ENCODE measurements at places on chromosomes 3 and 15. TPM values are rescaled to one million over a fixed set of nuclear protein-coding genes. Genes with fewer than 3 reads are reported as not detected.

- no peak for DNase-seq
Measured at GRCh38 chr3:28978092-28978491, 302.8 kb upstream of the RBMS3 start.

GRCh38 chr3:54134155-54134554 lies 11.8 kb downstream of the CACNA2D3 start:
- no peak for DNase-seq

GOLGA8N gene
- 2.3 TPM for total RNA-seq

- DNase-seq: no peak
Measured at GRCh38 chr15:60006203-60006862, 2.2 kb downstream of the FOXB1 start.

DNA sequence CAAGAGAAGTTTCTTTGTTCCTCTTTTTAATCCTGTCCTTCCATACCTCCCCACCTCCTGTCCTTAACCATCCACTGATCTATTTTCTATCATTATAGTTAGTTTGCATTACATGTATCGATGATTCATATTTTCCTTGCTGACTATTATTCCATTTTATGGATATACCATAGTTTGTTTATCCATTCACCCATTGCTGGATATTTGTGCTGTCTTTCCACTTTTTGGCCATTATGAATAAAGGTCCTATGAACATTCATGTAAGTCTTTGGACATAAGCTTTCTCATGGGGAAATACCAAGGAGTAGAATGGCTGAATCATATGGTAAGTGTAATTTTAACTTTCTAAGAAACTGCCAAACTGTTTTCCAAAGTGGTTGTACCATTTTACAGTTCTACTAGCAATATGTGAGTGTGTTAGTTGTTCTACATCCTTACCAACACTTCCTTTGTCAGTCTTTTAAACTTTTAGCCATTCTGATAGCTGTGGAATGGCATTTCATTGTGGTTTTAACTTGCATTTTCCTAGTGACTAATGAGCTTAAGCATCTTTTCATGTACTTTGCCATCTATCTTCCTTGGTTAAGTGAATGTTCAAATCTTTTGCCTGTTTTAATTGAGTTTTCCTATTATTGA lies 11.7 kb downstream of the ATP6V1A start:
- no peak for DNase-seq

CFAP161 gene
- not detected for total RNA-seq

GRCh38 chr3:119149484-119149883 lies 3.5 kb downstream of the TEX55 start:
- no peak for DNase-seq

KNG1 gene
- not detected for total RNA-seq

DNA sequence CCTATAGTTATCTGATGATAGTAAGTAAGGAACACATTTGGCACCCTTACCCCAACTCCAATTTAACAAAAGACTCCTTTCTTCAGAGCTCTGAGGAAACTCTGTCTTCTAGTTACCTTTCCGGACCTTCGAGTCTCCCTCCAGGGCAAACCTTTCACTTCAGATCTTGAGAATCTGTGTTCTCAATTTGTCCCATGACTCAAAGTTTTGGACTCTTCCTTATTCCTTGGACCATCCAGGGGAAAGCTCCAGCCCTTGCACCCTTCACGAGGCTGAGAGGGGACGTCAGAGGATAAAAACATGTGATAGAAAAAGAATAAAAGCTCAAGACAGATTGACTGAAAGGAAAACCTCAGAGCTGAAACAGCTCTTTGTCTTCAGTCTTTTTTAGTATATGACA lies 76.9 kb downstream of the CTNNB1 start:
- DNase-seq: no peak
